ENCODE measurements at places on chromosomes 6 and 20. TPM values are rescaled to one million over a fixed set of nuclear protein-coding genes. Genes with fewer than 3 reads are reported as not detected.
A peak's percentile ranks its signal among the peaks of the same experiment; 100 is the strongest.

- H3K27ac ChIP-seq: no peak overlapping the region
- no peak for DNase-seq
- no peaks in the 10 kb centered on the region for H3K4me1 ChIP-seq
- H3K27me3 ChIP-seq: no peaks in the 10 kb centered on the region
- peaks cover 6% of the 10 kb centered on the region for H3K36me3 ChIP-seq
Observed at GRCh38 chr6:63672582-63673129, 37.1 kb downstream of the PHF3 start.

DNA sequence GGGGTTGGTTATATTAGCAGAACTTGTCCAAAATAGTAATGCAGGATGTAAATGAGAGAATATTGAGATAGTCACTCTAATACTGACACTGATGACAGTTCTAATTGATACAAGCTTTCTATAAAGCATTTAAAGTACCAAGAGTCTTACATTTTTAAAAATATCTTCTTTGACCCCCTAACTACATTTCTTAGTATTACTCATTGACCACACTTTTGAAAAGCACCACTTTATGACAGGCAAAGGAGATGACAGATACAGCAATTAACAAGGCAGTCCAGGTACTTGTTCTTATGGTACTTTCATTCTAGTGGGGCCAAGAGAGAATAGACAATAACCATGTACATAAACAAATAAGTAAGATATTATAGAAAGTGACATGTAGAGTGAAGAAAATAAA lies 139.4 kb upstream of the EYA4 start:
- no peak overlapping the region for H3K4me3 ChIP-seq
- no peak for DNase-seq
- H3K4me1 ChIP-seq: peaks cover 38% of the 10 kb centered on the region
- H3K27me3 ChIP-seq: no peaks in the 10 kb centered on the region
- no peak overlapping the region for H3K27ac ChIP-seq

Gene LY6G5C
- total RNA-seq: 11.0 TPM

GRCh38 chr20:38920411-38920810 lies 5.8 kb upstream of the FAM83D start:
- no peak overlapping the region for H3K27ac ChIP-seq
- H3K27me3 ChIP-seq: peaks cover 7% of the 10 kb centered on the region
- H3K4me1 ChIP-seq: no peaks in the 10 kb centered on the region
- DNase-seq: no peak
- no peak overlapping the region for H3K4me3 ChIP-seq

Gene HLA-DQA2
- not detected for total RNA-seq

- peaks cover 12% of the 10 kb centered on the region for H3K4me1 ChIP-seq
- DNase-seq: no peak
- H3K4me3 ChIP-seq: no peak overlapping the region
- H3K27me3 ChIP-seq: no peaks in the 10 kb centered on the region
- no peak overlapping the region for H3K27ac ChIP-seq
Observed at GRCh38 chr6:40733290-40733689, 146.1 kb upstream of the LRFN2 start.

- no peak overlapping the region for H3K27ac ChIP-seq
- DNase-seq: no peak
- no peaks in the 10 kb centered on the region for H3K27me3 ChIP-seq
Observed at GRCh38 chr6:21295506-21296240, 297.9 kb upstream of the SOX4 start.

- peak overlapping the region; percentile 99 for H3K4me3 ChIP-seq
- H3K27me3 ChIP-seq: peaks cover 23% of the 10 kb centered on the region
- H3K36me3 ChIP-seq: no peaks in the 10 kb centered on the region
- H3K27ac ChIP-seq: peak overlapping the region; percentile 99
- peaks cover 16% of the 10 kb centered on the region for H3K4me1 ChIP-seq
- DNase-seq: peak; percentile 8
Observed at GRCh38 chr6:96836631-96837080, 621 bp downstream of the GPR63 start.

Gene BEND6
- 1.8 TPM for total RNA-seq

Gene LPA
- 0.43 TPM for total RNA-seq
